DND-41 (cell line): ENCODE measurements at places on chromosomes 16 and 17.

GRCh38 chr17:50684612-50685333, 22.9 kb downstream of the ANKRD40 start:
- DNase-seq = no peak

- DNase-seq = no peak
These were observed 419.4 kb downstream of the PMP22 start for GRCh38 chr17:14845591-14846281.

DNA sequence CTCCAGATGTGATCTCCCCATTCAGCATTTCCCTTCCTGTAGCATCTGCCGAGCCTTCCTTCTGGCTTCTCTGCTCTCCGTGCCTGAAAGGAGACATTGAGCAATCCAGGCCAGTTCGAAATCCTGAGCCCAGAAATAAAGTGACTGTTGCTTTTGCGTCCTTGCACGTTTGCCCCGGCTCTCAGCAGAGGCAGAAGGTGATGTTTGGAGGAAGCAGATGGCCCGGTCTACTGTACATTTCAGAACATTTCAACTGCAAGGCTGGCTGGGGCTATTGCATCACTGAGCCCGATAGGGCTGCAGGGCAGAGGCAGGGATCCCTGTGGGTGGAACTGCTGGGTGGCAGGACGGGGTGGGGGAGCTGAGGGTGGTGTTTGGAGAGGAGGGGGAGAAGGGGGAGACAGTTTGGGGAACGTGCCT, 29.4 kb downstream of the IRF8 start:
- no peak for DNase-seq

DNA sequence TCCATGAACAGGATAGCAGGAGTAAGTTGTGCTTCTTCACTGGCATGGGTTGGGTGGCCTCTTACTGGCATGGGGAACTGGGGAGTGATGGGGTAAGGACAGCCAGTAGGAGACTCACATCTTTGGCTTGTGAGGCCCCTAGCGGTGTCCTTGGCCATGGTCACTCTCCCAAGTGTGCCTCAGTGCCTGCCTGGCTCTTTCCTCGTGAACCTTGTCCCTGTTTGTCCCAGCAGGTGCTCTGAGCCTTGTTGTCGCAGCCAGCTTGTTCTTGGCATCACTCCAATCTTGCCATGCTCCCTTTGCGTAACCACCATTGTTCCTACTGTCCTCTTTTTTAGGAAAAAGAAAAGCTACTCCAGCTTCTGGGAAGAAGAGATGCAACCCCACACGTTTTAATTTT, 53.6 kb upstream of the SDK2 start:
- no peak for DNase-seq
